ENCODE measurements at places on chromosomes 5 and 9.

- H3K27ac ChIP-seq: no peak overlapping the region
- H3K4me1 ChIP-seq: peaks cover 2% of the 10 kb centered on the region
- no peaks in the 10 kb centered on the region for H3K36me3 ChIP-seq
- no peak for DNase-seq
Observed at GRCh38 chr5:125175348-125176004, 429.0 kb upstream of the ZNF608 start.

- no peak overlapping the region for H3K4me3 ChIP-seq
- DNase-seq: no peak
- H3K27me3 ChIP-seq: no peaks in the 10 kb centered on the region
- H3K27ac ChIP-seq: no peak overlapping the region
- H3K4me1 ChIP-seq: peaks cover 4% of the 10 kb centered on the region
Observed at GRCh38 chr5:96219580-96220281, 213.3 kb downstream of the PCSK1 start.

DNA sequence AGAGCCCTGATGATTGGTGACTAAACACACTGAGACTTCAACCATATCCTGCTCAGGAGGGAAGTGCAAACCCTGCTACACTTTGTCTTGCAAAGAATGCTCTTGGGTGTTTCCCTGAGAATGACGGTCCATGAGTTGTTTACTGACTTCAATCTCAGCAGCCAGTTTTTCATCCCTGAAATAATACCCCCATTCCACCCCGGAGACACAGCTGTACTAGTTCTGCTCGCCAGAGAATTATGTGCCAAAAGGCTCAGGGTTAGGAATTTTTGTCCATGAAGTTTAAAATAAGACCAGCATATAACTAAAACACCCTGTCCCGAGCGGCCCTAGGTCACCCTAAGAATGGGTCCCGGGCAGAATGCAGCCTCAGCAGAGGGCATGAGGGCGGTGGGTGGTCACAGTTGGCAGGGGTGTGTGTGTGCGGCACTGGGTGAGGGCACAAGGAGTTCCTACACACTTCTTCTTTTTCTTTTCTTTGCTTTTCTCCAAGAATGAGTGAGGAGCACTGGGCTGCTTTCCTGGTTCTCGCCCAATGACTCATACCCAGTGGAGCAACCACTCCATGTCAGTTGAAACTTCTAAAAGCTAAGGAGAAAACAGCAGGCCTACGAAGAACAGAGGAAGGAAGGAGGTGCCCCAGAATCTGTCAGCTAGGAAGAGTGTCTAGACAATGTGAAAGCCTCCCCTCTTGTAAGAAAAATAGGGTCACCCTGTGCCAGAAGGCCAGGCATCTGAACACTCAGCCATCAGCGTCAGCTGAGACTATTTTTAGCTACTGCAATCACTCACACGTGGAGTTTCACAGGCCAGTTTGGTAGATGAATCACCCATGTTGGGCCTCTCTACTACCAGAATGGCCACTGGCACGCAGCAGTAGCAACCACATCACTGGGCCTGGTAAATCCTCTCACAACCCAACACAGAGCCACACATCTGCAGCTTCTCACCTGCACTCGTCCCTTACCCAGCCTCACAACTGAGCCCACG is 105.9 kb downstream of the DPYSL3 start:
- no peak for DNase-seq
- H3K36me3 ChIP-seq: peaks cover 41% of the 10 kb centered on the region
- no peak overlapping the region for H3K27ac ChIP-seq
- no peaks in the 10 kb centered on the region for H3K4me1 ChIP-seq
- no peak overlapping the region for H3K4me3 ChIP-seq

DNA sequence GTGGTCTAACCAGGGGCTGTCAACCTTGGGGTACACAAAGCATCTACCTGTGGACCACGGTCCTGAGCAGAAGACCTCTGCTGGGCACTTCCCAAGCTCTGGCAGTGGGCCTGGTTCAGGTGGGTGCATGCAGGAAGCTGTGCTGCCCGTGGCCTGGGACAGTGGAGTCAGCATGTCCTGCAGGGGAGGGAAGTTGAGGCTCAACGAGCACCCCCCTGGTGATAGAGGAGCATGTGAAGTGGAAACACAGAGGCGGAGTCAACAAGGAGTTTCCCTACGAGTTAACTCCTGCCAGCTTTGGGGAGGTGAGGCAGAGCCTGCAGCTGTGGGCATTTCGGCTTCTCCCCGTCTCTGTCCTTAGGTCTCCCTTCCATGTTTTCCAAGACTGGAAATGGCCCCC is 67.5 kb upstream of the IRX2 start:
- no peaks in the 10 kb centered on the region for H3K27me3 ChIP-seq
- no peak overlapping the region for H3K4me3 ChIP-seq
- H3K27ac ChIP-seq: no peak overlapping the region
- no peak for DNase-seq
- no peaks in the 10 kb centered on the region for H3K36me3 ChIP-seq
- no peaks in the 10 kb centered on the region for H3K4me1 ChIP-seq

Data from neuronal stem cell (in vitro differentiated cells).